Stimulated activated CD8-positive, alpha-beta memory T cell treated with anti-CD3 and anti-CD28 coated beads, Interleukin-4, amount 100 ng/mL, for 48 hours (primary cell): ENCODE measurements at places on chromosomes 3 and 15.
A peak's percentile ranks its signal among the peaks of the same experiment; 100 is the strongest.

- no peak for DNase-seq
Measured at GRCh38 chr3:244041-244440, 47.5 kb downstream of the CHL1 start.

- no peak for DNase-seq
Measured at GRCh38 chr3:159941038-159942000, 47.3 kb upstream of the IL12A start.

GRCh38 chr15:26561896-26562295 lies 211.0 kb downstream of the GABRB3 start:
- no peak for DNase-seq

DNA sequence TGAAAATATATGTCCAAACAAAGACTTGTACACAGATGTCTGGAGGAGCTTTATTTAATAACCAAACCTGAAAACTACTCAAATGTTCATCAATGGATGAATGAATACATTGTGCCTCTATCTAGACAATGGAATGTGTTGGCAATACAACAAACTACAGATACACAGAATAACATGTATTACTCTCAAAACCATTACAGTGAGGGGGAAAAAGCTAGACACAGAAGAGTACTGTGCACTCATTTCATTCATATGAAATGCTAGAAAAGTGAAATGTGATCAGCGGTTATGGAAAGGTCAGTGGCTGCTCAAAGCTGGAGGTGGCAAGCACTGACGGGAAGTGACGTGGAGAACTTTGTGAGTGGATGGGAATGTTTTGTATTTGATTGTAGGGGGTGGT lies 13.2 kb downstream of the STOML1 start:
- peak; percentile 7 for DNase-seq

DNA sequence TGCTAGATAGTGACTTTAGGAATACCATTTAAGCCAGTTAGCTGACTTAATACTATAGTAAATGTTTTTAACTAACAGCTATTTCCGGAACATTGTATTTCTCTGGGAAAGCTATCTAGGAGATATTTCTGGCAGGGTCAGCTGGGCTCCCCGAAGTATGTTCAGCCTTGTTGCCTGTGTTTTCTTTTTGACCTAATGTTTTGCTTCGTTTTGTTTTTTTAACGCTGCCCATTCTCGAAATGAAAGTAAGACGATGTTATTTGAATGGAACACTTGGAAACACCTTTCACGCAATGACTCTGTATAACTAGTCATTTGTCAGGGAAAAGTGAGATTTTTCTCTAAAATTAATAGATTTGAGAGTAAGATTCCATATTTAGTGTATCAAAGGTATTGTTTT lies 702.9 kb upstream of the NAALADL2 start:
- DNase-seq, result no peak

GRCh38 chr15:67064607-67065530 lies 533 bp upstream of the SMAD3 start:
- DNase-seq, result peak; percentile 53

DNA sequence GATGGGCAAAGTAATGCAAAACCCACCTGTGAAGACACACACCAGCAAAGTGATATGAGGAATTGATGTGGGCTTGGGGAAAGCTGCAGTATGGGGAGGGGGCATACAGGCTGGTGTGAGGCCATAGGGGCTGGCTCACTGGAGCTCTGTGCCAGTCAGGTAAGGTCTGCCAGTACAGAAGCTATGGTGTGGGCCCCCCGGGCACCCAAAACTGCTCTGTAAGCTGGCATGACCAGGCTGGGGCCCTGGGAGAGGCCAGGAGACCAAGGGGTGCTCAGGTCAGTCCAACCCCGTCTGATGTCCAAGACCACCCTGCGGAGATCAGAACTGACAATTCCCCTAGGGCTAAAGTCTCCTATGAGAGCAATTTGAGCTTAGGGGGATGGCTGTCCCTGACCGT lies 163.1 kb downstream of the KCNMB2 start:
- DNase-seq, result no peak

DNA sequence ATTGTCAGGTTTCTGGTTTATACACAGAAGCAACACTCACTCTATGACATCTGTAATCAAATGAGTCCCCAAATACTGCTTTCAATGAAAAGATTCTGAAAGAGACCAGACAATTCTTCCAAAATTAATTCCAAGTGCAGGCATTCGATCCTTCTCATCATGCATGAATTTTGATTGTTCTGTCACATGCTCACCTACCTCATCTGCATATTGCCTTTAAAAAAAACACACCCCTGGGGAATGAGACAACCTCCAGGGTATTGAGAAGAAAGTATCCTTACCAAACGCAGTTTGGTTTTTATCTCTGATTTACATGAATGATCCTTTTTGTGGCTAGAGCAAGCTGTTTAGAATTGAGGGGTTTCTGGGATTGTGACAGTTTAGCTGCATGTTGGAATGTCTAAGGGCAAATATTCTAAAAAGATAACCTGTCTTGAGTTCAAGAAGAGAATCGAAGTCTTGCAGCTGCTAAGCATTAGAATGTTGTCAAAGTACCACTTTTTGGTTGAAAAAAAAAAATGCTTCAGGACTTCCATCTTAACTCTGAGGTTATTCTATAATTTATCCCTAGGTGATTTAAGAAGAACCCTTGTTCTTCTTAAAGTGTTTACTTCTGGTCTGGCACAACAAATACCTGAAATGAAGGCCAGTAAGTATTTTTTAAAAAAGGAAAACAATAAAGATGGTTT lies 653.1 kb downstream of the RBMS3 start:
- no peak for DNase-seq

- DNase-seq, result no peak
Measured at GRCh38 chr3:37811625-37812498, 49.8 kb upstream of the CTDSPL start.
